Cardiac muscle cell (in vitro differentiated cells and primary cell): ENCODE measurements at places on chromosomes 4 and X.

GRCh38 chr4:102552781-102553180, 51.6 kb downstream of the NFKB1 start:
- DNase-seq, result no peak

DNA sequence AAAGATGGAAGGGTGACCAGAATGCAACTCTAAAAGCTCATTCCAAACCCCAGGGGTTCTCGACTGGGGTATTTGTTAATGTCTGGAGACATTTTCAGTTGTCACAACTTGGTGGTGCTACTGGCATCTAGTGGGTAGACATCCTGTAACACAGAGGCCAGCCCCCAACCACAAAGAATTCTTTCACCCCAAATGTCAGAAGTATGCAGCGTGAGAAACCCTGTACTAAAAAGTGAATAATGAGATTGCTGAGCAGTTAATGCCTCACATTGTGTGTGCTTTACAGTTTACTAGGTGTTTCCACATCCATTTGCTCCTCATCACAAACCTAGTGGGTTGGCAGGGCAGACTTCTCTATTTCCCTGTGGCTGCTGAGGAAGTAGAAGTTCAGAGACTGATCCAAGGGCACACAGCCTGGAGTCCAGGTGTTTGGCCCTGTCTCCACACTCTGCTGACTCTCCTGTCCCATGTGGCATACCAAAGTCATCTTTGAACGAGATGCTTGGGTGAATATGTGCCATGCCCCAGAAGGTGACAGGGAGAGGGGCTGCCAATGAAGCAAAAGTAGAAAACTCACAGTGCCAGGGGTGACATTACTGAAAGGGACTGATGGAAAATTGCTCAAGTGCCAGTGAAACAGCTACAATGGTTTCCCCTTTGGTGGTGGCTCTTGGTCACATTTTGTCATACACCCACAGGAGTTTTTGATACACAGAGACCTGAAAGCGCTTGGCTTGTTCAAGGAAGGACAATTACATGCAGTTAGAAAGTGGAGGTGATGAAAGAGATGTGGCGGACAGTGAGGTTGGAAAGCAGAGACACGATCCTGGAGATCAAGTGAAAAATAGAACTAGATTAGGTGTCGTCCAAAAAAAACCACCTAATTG, 10.1 kb upstream of the TMEM154 start:
- DNase-seq, result no peak

GRCh38 chr4:122584519-122584918, 36.3 kb downstream of the IL21 start:
- no peak for DNase-seq

DNA sequence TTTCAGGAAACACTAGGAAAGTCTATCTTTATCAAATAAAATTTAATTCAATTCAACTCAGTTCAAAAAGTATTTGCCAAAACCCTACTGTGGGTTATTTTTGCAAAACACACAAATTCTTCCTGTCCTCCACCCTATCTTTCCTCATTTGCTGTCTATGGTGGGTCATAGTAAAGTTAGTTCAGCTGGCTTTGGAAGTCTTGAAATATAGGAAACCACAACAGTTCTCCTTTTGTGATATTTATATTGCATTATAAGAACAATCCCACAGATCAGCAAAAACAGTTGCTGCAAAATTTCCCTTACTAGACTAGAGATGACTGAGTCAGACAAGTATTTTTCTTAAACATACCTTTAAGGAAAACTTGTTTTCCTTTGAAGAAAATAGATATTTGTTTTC, 22.2 kb downstream of the CYBB start:
- DNase-seq, result peak; percentile 32

DNA sequence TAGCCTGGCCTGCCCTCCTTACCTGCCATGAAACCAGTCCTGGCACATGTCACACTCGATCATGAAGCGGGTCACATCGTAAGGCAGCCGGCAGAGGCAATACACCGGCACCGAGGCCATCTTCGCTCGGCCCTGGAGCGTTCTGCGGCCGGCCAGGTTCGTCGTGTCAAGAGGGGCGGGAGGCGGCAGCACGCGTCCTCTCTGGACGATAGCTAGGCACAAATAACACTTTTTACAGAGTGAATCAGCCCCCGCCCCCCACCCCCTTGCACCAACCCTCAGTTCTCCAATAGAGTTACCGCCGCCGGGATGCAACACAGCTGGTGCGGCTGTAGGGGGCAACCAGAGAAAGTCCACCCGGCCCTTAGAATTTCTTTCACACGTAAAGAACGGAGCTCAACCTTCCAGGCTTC, 1.7 kb downstream of the PHF8 start:
- peak; percentile 68 for DNase-seq

- no peak for DNase-seq
Observed at GRCh38 chrX:39855748-39856129, 242.0 kb downstream of the BCOR start.

DNA sequence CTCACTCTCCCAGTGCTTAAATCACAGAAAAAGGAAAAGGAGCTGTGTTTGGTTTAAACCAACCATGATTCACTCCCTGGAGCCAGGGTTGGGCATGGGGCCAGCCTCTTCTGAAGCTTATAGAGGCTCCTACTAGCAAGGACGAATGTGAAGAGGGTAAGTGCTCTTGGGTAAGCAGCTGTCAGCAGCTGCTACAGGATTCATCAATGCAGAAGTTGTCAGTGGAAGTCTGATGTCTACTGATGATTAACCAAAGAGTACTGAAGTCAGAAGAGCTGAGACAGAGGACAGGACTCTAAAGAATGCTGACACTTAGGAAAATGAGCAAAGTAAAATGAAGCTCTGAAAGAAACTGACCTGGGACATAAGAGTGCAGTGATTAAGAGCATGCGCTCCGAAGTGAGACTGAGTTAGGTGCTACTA, 32.7 kb upstream of the JADE1 start:
- DNase-seq, result peak; percentile 85

GRCh38 chr4:48767055-48767929, 12.8 kb downstream of the FRYL start:
- DNase-seq, result no peak

GRCh38 chr4:182510836-182511235, 267.6 kb downstream of the TENM3 start:
- DNase-seq, result no peak

- peak; percentile 66 for DNase-seq
Observed at GRCh38 chr4:169791527-169792156, 33.9 kb upstream of the HPF1 start.

GRCh38 chr4:124432500-124432899, 280.0 kb downstream of the ANKRD50 start:
- DNase-seq, result peak; percentile 42

- no peak for DNase-seq
Observed at GRCh38 chr4:102500352-102500695, 835 bp upstream of the NFKB1 start.

- DNase-seq, result no peak
Observed at GRCh38 chrX:145853181-145853580, 35.6 kb downstream of the SLITRK2 start.

DNA sequence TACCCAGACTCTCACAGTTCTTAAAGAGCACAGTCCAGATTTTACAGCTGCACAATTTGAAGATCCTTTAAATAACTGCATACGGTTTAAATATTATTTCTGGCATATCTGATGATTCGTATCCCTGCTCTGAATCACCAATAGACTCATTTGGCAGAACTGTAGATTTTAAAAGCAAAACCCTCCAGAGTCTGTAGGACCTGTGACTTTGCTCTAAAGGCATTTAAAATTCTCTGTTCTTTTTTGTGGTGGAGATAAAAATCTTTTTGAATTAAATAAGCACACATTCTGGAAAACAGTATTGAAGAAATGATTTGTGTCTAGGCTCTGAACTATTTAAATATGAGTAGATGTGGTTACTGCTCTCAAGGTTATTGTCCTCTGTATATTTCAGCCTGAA, 246.2 kb upstream of the PITX2 start:
- DNase-seq, result no peak

- DNase-seq, result no peak
Observed at GRCh38 chrX:71298119-71298518, 3.4 kb upstream of the ITGB1BP2 start.

DNA sequence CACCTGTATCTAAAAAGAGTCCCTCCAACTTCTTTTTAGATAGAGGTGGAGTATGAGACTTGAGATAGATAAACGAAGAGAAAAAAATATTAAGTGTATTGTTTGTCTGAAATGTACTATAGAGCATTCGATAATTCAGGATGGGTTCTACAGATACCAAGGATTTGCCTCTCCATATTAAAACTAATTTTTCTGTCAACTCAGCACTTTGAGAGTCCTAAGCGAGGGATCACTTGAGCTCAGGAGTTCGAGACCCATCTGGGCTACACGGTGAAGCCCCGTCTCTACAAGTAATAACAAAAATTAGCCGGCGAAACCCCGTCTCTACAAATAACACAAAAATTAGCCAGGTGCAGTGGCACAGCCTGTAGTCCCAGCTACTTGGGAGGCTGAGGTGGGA, 1.5 kb downstream of the DNAAF6 start:
- no peak for DNase-seq

- DNase-seq, result no peak
Observed at GRCh38 chrX:28966331-28966730, 379.1 kb downstream of the IL1RAPL1 start.

DNA sequence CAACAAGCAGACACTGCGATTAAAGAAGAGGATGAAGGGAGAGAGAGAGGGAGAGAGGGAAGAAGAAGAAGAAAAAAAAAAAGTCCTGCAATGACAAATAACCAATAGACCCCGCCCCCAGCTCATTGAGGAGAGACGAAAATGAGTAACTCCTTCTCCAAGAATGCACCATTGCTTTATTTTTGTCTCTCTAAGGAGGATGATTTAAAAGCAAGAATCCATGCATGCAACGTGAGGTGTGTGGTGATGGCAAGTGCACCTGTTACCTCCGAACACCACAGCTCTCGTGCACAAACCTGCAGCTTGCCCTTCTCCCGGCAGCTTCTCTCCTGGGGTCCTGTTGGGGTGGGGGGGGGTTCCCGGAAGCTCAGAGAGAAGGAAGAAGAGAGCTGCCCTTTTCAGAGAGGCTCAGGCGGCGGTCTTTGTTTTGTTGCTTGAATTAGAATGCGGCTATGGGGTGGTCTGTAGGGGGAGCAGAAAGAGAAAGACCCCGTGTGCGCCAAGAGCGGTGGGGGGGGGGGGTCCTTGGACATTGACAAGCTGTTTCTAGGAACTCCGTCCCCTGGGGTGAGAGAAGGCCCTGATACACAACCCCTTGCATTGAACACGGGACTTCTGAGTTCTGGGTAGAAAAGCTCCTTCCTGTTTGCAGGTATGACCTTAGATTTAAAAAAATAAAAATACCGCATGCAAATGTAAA, 100.7 kb downstream of the CRLF2 start:
- DNase-seq, result no peak

DNA sequence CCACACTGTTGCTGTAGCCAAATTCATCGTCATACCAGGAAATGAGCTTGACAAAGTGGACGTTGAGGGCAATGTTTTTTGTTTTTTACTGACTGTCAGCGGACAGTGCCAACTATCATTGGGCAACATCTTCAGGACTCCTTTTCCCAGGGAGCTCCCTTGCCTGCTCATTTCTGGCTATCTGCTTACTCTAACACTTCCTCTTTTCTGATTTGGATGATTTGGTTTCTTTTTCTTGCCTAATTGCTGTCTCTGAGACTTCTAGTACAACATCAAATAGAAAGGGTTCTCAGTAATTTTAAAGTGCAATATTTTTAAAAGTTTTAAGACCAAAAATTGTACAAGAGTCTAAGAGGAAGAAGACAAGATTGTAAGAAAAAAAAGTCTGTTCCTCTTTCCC, 92.0 kb upstream of the KLHL4 start:
- DNase-seq, result no peak

DNA sequence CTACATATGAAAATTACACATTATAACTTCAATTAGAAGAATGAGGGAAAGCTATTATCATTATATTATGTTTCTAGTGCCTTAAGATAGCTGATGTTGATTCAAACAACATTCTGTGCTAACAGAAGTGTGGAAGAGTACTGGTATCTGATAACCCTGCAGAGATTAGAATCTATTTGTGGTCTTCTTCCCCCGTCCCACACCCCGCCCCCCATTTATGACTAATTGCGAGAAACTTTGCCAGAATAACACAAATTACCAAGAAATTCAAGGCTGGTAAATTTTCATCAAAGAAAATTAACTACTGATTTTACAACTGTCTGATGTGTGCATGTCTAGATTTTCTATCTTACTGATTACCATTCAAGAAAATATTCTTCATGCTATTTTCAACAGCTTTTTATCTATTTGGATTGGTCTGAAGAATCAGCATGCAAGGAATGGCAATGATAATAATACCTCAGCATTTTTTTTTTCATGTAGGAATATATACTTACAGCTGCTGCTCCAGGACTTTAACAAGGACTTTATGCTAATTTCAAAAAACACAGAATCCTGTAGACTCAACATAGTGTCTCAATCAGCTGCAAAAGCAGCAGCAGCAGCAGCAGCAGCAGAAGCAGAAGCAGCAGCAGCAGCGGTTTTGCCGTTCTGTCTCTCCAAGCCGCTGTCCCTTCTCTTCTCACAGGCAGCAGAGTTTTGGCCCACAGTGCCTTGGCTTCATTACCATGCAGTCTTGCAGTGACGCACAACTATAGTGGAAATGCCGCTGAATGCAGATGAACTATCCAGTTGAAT, 126.7 kb downstream of the FRYL start:
- peak; percentile 84 for DNase-seq

- DNase-seq, result no peak
Observed at GRCh38 chr4:40482985-40483647, 146.5 kb downstream of the RBM47 start.

DNA sequence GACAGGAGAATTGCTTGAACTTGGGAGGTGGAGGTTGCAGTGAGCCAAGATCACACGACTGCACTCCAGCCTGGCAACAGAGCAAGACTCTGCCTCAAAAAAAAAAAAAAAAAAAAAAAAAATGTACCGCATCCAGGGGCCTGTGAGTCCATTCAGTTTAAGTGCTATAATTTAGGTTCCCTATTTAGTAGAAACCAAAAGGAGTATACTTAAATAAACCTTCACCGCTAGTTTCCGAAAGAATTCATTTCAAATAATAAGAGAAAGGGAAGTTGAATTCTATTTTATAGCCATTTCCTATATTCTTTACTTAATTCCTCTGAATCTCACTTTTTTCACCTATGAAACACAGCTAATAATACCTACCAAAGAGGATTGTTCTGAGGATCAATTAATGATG, 20.8 kb upstream of the LRBA start:
- DNase-seq, result no peak

- DNase-seq, result no peak
Observed at GRCh38 chrX:69019073-69019890, 146.0 kb downstream of the PJA1 start.

GRCh38 chr4:71474731-71475130, 135.9 kb downstream of the SLC4A4 start:
- DNase-seq, result no peak

GRCh38 chrX:150663073-150663472, 30.1 kb upstream of the MTMR1 start:
- no peak for DNase-seq

DNA sequence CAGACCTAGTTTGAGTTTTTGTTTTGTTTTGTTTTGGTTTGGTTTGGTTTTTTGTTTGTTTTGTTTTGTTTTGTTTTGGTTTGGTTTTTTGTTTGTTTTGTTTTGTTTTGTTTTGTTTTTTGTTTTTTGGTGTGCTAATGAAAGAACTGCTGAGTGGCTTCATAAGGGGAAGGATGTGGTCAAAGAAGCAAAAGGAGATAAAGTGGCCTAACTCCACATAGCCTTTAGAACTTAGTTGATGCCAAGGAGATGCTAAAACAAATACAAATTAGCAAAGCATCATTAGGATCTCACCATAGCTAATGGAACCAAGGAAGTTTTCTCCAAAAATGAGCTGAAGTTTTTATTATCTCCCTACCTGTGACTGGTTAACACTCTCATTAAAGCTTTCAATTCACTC, 44.6 kb upstream of the TMEM164 start:
- no peak for DNase-seq
